Heart right ventricle (tissue), 16 donors: ENCODE measurements at places on chromosomes 2 and 18. TPM values are rescaled to one million over a fixed set of nuclear protein-coding genes. Genes with fewer than 3 reads are reported as not detected.

DNA sequence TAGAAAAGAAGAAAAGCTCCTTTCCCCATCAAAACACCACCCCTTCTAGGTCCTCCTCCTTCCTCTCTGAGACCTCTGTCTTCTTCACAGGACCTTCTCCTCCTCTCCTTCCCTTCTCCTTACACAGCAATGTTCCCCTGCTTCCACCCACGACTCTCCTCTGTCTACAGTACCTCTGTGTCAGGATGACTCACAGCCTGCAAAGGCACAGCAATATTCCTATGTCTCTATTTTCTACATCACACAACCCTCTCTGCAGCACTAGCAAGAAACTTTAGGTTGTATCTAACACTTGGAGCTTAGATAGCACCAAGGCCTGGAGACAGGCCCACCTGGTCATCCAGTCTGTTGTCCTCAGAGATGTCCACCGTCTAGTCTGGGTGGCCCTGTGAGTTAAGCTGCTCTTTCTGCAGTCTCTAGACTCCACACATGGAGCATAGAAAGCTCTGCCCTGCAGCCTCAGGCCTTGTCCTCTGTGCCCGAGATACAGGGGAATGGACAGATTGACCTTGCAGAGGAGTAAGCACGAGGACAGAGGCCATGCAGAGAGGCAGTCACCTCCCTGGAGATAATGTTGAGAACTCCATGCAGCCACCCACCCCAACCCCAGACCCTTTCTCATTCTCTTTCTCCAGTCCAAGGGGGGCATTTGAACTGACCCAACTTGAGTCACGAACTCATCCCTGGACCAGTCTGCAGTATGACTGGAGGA is 212.0 kb downstream of the TNS1 start:
- DNase-seq, result no peak

DNA sequence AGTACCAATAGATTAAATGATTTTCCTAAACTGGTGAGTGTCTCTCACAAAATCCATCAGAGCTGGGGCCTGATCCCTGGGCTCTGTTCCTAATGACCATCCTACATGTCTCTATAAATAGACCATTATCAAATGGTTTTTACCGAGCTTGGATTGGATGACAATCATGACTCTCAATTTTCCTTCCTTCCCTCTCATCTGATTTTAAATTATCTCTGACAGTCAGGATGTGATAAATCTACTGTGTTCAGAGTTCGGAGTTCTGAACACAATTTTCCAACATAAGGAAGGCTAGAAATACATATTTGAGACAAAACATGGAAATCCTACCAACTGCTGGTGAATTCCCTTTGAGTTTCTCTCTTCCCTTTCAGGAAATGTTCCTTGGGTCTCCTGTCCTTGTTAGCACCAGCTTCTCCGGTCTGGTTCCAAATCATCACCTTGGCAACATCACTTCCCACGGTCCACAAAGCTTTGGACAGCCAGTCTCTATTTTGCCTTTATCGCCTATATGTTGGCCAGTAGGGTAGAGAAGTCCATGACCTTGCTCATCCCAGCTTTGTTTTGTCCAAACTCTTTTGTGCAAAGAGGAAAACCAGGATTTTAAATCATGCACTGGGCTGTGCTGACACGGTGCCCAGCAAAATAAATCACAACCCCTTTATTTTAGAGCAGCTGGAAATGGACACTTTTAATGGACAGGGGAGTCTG is 139.6 kb upstream of the ITGA6 start:
- DNase-seq, result no peak

DNA sequence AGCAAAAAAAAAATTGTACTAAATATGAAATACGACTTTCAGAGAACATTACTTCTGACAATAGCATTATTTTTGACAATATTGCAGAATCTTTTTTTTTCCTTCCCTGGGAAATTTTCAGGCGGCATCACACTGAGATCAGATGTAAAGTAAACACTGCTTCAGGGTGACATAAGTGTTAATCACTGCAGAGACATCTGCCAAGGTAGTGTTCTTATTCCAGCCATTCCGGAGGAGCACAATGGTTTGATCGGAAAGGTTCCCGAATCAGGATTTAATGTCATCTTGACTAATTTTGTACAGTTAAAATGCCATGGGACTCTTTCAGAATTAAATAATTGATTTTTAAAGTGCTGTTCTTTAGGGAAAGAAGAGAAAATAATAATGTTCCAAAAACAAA is 56.7 kb upstream of the ZNF236 start:
- no peak for DNase-seq

GRCh38 chr2:182887093-182887492 is 20.7 kb upstream of the FRZB start:
- DNase-seq, result no peak

GRCh38 chr18:42412896-42413295 is 457.9 kb downstream of the PIK3C3 start:
- no peak for DNase-seq

DNA sequence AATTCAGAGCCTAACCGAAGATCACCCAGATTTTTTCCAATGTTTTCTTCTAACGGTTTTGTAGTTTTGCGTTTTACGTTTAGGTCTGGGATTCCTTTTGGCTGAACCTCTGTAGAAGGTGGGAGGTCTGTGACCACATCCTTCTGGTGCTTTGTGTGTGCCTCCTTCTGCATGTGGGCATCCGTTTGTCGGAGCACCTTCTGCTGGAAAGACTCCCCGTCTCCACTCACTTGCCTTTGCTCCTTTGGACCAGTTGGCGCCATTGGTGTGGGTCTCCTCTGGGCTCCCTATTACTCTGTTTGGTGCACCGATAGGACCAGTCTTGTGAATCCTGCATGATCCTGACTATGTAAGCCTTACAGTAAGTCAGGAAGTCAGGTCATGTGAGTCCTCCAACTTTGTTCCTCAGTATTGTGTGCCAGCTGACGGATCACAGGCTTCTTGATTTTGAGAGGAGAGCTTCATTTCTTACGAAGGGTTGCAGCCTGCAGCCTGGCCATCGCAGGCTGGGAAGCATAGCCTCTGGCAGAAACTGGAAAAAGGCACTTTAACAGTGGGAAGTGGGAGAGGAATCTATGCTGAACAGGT is 13.6 kb downstream of the AQP12A start:
- DNase-seq, result no peak

GRCh38 chr2:120686511-120687168 is 49.0 kb upstream of the GLI2 start:
- DNase-seq, result no peak

GRCh38 chr2:180618570-180618969 is 361.8 kb upstream of the UBE2E3 start:
- no peak for DNase-seq

GRCh38 chr2:28333606-28334526 is 58.8 kb upstream of the FOSL2 start:
- DNase-seq, result peak; percentile 56

DNA sequence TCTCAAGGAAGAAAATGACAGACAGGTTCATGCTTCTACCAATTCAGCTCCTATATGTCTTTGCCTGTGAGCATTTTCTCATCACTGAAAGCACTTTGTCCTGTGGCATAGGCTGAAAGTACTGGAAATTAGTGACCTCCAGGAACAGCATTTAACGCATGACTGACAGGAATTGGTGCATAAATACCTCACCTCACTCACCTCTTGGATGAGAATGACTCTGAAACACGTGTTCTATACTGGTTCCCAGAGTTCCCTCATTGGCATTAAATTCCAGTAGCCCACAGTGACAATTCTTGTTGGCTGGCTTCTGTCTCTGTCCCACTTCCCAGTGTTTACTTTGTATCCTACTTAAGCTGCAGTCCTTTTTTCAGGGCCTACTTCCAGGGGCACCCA is 83.4 kb upstream of the MAPRE2 start:
- no peak for DNase-seq

DNA sequence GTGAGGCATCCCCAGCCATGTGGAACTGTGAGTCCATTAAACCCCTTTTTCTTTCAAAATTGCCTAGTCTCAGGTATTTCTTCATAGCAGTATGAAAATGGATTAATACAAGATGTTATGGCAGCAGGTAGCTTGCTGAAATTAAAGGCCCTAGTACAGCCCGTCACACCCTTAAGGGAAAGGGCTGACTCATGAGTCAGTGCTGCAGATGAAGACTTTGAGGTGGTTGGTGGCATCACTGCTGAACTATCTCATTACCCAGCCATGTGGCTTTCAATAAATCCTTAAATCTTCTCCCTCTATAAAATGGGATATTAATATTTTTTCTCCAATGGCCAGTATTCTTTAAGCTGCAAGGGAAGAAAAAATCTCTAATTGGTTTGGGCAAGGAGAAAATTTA is 226.1 kb upstream of the CCDC68 start:
- no peak for DNase-seq

GRCh38 chr2:205130111-205130829 is 552.0 kb upstream of the NRP2 start:
- no peak for DNase-seq

DNA sequence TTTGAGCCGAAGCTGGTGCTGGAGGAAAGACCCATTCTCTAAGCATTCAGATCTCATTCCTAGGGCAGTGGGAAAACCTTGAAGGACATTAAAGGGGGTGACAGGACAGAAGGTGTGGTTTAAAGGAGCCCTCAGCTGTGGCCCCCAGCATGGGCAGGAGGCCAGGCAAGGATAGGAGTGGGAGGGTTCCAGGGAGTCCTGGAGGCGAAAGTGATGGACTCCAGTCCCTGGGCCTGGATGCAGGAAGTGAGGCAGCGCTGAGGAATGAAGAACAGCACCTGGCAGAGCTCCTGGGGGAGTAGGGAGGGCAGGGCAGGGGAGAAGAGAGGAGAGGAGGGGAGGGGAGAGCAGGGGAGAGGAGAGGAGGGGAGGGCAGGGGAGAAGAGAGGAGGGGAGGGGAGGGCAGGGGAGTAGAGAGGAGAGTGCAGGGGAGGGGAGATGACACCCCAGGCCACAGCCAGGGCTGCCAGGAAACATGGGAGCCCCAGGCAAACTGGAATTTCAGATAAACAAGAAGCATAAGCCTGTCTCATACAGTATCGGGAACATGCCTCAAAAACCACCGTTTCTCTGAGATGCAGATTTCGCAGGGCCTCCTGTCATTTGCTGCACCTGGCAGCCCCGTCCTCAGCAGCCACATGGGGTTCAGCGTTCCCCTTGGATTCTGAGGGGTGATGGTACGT is 5.7 kb downstream of the RAMP1 start:
- no peak for DNase-seq

- DNase-seq, result no peak
These were observed 75.3 kb downstream of the MBD2 start for GRCh38 chr18:54149078-54149697.

DNA sequence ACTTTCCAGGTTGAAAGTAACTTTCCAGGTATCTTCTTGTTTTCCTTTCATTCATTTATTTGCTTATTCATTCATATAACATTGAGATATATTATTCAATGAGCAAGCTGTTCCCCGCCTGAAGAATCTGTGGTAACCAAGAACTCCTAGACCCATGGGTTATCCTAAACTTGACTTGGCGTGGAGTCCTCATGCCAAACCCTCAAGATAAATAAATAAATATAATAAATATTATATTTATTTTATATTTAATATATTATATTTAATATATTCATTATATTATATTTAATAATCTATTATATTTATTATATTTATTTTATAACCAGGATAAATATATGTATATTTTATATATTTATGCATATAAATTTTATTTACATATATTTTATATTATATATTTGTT is 674.8 kb downstream of the SUCLG1 start:
- no peak for DNase-seq

- DNase-seq, result no peak
These were observed 10.5 kb downstream of the CNGA3 start for GRCh38 chr2:98356729-98357128.

DNA sequence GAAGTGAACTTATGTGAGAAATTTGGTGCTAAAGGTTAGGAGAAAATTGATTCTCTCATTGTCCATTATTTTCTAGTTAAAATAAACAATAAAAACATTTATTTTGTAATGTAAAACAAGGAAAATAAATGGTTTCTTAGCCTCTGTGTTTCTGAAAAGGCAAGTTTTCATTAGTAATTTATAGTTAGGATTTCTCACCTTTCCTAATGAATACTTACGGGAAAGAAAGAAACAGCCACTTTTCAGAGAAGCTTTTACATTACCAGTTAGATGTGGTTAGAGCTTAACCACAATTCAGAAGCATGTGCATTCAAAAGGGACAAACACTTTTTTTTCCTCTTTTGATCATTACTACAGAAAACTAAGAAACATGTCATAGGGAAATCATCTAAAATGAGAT is 18.8 kb downstream of the NEMP2 start:
- no peak for DNase-seq

- DNase-seq, result no peak
These were observed 67.4 kb downstream of the KLHL29 start for GRCh38 chr2:23452372-23452771.

DNA sequence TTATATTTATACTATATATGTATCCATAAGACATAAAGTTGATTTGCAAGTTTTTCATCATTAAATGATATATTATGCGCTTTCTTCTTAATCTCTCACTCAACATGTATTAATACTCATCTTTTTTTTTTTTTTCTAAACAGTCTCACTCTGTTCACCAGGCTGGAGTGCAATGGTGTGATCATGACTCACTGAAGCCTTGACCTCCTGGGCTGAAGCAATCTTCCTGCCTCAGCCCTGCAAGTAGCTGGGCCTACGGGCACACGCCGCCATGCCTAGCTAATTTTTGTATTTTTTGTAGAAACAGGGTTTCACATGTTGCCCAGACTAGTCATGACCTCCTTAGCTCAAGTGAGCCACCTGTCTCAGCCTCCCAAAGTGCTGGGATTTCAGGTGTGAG is 51.4 kb upstream of the MAP4K3 start:
- no peak for DNase-seq

DNA sequence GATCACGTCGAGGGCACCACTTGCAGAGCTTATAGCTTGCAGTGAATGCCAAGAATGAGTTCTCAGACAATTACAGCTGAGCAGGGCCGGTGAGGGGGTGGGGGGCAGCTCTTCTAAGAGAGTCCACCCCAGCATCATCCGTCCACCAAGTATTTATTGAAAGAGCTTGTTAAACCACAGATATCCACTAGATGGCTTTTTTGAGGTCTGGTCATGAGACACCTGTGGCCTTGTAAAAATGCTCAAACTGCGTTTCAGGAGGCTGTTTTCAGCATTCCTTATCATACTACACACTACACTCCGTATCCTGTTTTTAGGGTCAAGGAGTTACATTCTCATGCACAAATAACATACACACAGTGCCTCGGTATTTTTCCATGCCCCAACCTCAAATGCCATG is 51.5 kb downstream of the DNAJC10 start:
- no peak for DNase-seq

DNA sequence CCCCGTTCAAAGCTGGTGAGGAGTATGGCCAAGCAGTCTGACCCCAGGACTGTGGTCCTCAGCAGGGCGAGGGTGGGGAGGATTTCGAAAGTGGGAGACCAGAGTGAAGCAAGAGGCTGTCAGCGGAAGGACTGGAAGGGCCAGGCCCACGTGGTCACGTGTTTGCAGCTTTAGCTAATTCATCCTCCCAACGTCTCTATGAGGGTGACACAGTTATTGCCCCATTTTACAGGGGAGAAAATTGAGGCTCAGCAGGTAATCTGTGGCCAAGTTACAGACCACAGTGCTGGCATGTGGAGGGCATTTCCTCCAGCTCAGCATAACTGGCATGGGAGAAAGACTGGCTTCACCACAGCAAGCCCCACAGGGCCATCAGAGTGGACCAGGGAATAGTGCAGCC is 45.4 kb upstream of the LTBP1 start:
- no peak for DNase-seq

The NRP2 gene
- polyA plus RNA-seq, result 2.5 TPM

The TOGARAM2 gene
- 68.3 TPM for polyA plus RNA-seq

The ADCYAP1 gene
- 0.29 TPM for polyA plus RNA-seq

The CAPN13 gene
- not detected for polyA plus RNA-seq

The SERPINB3 gene
- polyA plus RNA-seq, result 0.14 TPM

The ERCC3 gene
- 22.0 TPM for polyA plus RNA-seq

The CFC1B gene
- not detected for polyA plus RNA-seq

The SPC25 gene
- polyA plus RNA-seq, result 0.10 TPM

The STON1 gene
- 2.2 TPM for polyA plus RNA-seq

The CACNB4 gene
- polyA plus RNA-seq, result 0.09 TPM

The C2orf81 gene
- polyA plus RNA-seq, result 1.2 TPM

The PKDCC gene
- 91.4 TPM for polyA plus RNA-seq

The DSC3 gene
- 0.39 TPM for polyA plus RNA-seq
